ENCODE measurements at places on chromosomes 4 and X. TPM values are rescaled to one million over a fixed set of nuclear protein-coding genes. Genes with fewer than 3 reads are reported as not detected.

VSIG1 gene
- 0.07 TPM for total RNA-seq

SLC9A7 gene
- total RNA-seq: 18.6 TPM

MAGEA12 gene
- total RNA-seq: not detected

- DNase-seq: no peak
Measured at GRCh38 chr4:5204781-5205180, 153.5 kb downstream of the STK32B start.

DNA sequence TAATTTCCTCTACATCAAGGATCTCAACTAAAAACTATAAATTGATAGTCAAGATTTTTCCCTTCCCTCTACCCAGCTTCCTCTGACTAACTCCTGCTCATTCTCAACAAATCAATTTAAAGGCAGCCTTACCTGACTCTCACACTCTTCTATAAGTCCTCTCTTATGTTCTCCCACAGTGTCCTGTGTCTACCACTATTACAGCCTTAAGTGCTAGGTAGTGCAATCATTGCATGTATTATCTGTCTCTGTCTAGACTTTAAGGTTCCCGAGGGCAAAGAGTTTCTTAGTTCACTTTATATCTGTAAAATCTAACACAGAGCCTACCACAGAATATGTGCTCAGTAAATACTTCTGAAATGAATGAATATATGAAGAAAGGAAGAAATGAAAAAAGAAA, 123.7 kb downstream of the BTC start:
- no peak for DNase-seq

DNA sequence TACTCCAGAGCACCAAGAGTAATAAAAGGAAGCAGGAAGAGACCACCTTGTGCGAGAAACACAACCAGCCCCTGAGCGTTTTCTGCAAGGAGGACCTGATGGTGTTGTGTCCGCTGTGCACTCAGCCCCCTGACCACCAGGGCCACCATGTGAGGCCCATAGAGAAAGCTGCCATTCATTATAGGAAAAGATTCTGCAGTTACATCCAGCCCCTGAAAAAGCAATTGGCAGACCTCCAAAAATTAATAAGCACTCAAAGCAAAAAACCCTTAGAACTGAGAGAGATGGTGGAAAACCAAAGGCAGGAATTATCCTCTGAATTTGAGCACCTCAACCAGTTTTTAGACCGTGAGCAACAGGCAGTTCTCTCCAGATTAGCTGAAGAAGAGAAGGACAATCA, 5.7 kb downstream of the TRIM75 start:
- DNase-seq: no peak

- DNase-seq: no peak
Measured at GRCh38 chrX:124033821-124034220, 72.3 kb downstream of the STAG2 start.

DNA sequence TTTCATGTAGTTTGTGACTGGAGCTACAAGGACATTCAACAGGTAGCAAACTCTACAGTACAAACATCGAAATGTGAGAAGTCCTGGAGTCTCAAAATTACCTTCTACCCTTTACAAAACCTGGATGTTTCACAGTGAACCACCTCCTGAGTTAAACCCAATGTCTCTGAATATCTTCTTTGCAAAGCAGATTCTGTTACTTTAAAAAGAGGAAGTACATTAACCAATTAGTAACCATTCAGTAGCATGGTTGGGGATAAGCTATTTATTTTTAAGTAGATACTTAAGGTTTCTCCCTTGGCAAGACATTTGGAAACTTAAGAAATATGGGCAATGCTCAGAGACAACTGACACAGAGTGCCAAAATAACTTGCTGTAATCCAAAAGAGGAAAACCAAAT, 371.9 kb upstream of the NWD2 start:
- DNase-seq: no peak

GRCh38 chr4:105605493-105605892, 53.1 kb downstream of the ARHGEF38 start:
- DNase-seq: no peak

- no peak for DNase-seq
Measured at GRCh38 chrX:22686138-22686541, 313.6 kb upstream of the DDX53 start.

DNA sequence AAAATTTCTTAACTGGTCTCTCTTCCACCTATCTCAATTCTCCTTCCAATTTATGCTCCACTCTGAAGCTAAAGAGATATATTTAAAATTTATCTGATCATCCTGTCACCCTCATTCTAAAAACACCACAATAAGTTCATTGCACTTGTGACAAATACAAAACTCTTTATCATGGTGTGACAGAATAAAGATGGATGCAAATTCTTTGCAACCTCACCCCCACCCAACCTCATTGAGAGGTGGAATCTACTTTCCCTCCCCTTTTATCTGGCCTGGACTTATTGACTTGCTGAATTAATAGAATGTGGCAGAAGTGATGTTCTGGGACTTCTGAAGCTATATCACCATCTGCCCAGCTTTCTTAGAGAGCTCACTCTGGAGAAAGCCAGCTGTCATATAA, 46.5 kb downstream of the IDS start:
- no peak for DNase-seq

DNA sequence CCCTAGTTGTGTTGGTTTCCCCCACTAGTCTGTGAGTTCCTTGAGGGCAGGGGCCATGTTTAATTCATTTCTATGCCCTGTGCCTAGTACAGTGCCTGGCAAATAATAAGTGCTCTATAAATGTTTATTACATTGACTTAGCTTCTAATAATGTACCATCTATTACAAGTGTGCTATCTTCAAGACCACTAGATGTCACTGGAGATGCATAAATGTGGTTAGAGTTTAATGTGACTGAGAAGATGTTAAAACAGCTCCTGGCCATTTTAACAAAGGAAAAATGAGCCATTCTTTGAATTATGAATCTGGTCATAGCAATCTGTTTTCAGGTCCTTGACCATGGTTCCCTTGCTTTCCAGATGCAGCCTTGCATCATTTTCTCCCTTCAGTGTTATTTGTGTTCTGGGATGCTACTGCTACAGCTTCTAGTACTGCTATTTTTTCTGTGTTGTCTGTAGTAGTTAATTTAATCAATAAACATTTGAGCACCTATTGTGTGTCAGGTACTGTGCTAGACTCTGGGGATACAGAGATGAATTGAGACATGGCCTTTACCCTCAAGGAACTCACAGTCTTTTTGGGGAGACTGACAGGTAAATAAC, 43.2 kb downstream of the SLC9A6 start:
- DNase-seq: peak; percentile 21

DNA sequence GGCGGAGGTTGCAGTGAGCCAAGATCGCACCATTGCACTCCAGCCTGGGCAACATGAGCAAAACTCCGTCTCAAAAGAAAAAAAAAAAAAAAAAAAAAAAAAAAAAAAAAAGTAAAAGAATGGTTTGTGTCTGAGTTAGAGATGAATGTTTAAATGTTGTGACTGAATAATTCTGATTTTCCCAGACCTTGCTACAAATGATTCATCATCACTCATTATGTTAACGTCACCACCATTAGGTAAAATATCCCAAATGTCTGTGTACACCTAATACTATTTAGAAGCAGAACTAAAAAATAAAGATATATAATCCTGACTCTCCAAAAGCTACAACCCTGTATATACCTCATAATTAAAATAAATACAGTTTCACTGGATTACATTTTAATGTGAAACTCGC, 70.8 kb downstream of the HHIP start:
- DNase-seq: no peak
